Activated naive CD4-positive, alpha-beta T cell treated with Interleukin-2 at 50 U/mL for 16 hours (primary cell): ENCODE measurements at places on chromosomes 16 and 17.

DNA sequence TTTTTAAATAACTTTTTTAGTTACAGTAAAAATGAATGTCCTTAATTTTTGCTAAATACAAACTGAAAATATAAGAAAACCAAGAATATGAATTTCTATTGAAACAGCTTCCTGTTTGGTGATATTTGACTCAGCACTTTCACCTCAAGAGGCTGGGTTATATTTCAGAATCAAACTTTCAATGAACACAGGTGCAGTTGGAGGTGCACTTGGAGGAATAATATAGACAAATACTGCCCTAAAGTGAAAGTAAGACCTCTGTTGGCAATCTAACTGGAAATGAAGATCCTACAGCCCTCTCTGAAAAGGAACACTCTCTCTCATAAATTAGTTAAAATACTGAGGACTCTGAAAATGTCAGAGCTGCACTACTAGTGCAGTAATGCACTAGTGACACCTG, 106.2 kb downstream of the BRIP1 start:
- no peak for DNase-seq

DNA sequence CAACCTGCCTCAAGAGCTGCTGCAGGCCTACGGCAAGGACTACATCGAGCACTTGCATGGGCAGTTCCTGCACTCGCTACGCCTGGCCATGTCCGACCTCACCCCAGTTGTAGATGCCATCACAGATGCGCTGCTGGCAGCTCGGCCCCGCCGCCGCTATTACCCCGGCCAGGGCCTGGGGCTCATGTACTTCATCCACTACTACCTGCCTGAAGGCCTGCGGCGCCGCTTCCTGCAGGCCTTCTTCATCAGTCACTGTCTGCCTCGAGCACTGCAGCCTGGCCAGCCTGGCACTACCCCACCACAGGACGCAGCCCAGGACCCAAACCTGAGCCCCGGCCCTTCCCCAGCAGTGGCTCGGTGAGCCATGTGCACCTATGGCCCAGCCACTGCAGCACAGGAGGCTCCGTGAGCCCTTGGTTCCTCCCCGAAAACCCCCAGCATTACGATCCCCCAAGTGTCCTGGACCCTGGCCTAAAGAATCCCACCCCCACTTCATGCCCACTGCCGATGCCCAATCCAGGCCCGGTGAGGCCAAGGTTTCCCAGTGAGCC, 5.8 kb downstream of the HSD11B2 start:
- no peak for DNase-seq

DNA sequence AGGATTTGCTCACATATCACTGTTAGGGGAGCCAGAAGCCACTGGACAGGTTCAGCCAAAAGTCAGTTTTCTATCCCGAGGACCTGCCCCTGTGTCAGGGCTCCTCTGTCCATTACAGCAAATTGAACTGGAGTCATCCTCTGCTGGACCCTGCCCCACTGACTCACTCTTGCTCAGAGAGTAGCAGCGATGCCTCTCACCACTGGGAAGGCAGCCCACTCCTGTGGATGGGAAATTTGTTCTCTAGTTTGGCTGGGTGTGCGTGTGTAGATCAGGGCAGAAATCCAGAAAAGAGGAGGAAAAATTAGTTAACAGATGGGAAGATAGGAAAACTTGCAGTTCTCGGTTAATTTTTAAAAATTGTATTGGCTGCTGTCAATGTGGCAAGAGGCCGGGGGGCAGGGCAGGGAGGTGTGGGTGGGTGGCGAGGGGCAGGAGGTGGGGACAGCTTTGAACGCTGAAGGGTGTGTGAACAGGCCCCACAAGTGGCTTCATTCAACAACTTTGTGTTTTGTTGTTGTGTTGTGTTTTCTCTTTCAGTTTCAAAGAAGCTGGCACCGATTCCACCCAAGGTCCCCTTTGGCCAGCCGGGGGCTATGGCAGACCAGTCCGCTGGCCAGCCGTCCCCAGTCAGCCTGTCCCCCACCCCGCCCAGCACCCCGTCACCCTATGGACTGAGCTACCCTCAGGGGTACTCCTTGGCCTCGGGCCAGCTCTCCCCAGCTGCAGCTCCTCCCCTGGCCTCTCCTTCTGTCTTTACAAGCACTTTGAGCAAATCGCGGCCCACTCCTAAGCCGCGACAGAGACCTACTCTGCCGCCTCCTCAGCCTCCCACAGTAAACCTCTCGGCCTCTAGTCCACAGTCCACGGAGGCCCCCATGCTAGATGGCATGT, 33.6 kb downstream of the ELAC2 start:
- DNase-seq = no peak

GRCh38 chr17:70208080-70208794, 38.9 kb downstream of the KCNJ2 start:
- no peak for DNase-seq

GRCh38 chr17:62897706-62898105, 68.3 kb upstream of the TANC2 start:
- no peak for DNase-seq

DNA sequence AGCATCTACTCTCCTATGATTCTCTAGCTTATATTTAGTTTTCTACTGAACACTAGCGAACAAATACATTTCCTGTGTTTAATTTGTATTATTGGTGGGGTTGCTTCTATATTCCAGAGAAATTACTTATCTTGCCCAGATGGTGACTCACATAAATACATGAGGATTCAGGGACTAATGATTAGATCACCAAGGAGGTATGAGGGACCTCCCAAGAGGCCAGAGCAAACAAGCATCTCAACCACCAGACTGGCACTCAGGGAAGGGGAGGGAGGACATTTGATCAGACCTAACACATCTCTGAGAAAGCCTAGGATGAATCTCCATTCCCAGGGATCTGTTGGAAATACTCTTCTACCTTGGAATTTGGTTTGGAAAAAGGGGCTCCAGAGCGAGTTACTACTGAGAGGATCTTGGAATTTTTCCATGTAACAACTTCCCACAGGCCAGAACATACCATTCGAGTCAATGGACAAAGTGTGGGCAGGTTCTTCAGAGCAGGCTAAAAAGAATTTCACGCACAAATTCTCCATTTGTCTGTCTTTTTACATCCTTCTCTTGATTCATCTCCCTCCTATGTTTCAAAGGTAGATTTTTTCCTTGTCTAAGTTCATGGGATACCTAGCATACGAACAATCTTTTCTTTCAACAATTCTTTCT, 262.6 kb upstream of the MYOCD start:
- no peak for DNase-seq

DNA sequence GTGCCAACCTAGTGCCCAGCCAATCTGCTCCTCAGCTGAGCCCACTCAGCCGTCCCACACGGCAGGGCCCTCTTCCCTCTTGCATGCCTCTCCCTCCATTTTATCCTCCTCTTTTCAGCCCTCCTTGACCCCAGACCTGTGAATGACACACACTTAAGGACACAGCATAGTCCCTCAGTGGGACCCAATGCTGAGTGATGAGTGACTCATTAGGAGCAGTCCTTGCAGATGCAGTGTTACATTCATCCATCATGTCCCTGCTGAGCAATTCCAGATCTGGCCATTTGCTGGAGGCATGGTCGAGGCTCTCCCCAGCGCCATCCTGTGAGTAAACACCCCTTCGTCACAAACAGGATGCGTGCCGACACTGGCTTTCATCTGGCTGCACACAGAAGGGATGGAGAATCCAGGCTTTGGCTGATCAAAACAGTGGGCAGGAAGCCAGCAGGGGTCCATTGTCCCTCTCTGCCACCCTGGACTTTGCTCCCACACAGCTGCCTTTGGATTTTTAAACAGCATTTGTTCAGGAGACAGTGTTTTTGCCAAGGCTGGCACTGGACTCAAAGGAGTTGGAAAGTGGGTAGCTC, 122.6 kb downstream of the AXIN2 start:
- DNase-seq = no peak

DNA sequence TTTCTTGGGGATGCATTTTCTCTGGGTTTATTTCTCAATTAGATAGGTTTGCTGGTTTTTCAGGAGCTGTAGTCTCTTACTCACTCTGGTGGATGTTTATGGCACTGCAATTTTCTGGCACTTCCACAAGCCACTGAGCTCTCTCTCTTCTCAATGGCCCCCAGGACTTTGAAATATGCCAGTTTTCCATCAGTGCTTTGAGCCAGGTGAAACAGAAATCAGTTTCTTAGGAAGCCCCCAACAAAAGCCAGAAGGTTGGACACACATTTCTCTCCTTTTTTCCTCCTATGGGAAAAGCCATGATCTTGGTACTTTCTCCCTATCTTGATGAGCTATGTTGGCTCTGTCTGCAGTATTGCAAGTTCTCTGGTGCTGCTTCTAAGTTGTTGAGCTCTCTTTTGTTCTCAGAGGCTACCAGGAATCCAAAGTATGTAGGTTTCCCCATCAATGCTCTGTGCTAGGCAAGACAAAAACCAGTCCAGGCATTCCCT, 90.7 kb upstream of the SMIM36 start:
- no peak for DNase-seq

- DNase-seq = no peak
Measured at GRCh38 chr17:73641826-73642600, 2.2 kb downstream of the SDK2 start.

GRCh38 chr17:71639865-71640264, 481.0 kb upstream of the SOX9 start:
- DNase-seq = no peak

GRCh38 chr16:5965321-5965720, 867.7 kb upstream of the EEF2KMT start:
- no peak for DNase-seq

DNA sequence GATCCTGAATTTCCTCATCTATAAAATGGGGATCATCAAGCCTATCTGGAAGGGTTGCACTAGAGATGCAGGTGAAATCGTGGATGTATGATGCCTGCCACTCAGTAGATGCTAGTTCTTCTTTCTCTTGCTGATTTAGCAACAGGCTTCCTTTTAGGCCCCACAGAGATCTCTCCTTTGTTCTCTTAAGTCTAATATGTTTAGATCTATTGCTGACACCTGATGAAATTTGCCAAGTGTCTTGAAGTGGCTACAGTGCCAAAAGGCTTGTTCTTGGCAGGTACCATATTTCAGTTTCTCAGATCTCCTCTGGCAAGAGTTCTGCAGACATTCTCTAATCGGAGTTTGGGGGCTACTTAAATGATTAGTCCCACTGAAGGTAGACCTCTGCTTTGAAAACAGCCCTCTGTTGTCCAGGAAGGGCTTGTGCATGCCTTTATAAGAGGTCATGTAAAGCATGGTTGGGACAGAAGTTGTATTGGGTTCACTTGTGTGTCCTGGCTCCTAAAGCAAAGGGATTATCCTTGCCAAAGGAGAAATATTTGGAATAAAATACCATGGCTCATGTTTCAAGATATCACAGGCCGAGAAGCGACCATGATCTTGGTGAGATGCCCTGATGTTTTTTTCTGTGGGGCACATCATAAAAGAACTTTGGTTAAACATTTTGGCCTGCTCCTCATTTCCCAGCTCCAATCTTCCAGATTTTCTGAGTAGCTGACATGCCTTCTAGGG, 234.0 kb downstream of the MSI2 start:
- DNase-seq = no peak

GRCh38 chr17:67716405-67716798, 1.3 kb upstream of the NOL11 start:
- DNase-seq = no peak

GRCh38 chr17:58688521-58688920, 3.3 kb downstream of the TEX14 start:
- DNase-seq = no peak

DNA sequence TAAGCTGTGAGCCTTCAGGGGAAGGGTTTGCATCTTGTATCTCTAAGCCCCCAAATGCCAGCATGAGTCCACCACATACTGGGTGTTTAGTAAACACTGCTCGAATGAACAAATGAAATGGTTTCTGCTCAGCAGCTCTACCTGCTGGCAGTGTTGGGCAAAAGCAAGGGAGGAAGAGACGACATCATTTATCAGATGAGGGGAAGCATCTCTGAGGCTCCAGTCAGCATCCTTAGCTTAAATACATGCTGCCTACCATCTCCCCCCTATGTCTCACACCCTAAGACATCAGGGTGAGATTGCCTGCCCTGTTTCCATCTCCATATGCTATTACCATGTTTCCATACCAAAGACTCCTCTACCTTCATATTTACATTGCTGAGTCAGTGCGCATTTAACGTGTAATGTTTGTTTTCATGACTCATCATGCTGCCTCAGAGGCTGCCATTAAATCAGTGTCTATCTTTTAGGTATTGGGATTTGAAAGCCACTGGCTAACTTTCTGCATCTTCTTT, 379.8 kb downstream of the UTP18 start:
- no peak for DNase-seq

- DNase-seq = no peak
Measured at GRCh38 chr16:77295896-77296295, 96.7 kb downstream of the SYCE1L start.

DNA sequence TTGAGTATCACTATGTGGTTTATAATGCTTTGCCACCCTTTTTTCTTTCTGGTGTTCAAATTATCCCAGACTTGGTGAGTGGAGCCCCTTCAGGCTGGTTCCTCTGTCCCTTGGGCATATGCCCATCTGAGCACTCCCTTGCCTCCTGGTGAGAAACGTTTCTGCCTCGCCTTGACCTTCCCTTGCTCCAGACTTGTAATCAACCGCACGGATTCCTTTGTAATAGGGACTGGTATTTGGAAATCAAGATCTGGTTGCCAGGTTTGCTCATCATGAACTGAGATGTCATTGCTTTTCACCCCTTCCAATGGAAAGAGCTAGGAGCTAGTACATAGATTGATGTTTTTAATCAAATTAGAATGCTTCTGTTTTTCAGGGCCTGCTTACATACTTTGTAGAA, 43.7 kb downstream of the SEC14L1 start:
- no peak for DNase-seq

- peak; percentile 25 for DNase-seq
Measured at GRCh38 chr17:81365148-81365600, 30.1 kb upstream of the BAHCC1 start.

- peak; percentile 40 for DNase-seq
Measured at GRCh38 chr16:56013962-56014552, 138.9 kb upstream of the CES5A start.

GRCh38 chr17:51044976-51045375, 75.7 kb downstream of the SPAG9 start:
- no peak for DNase-seq

- peak; percentile 49 for DNase-seq
Measured at GRCh38 chr17:75516619-75517296, 430 bp downstream of the TSEN54 start.

DNA sequence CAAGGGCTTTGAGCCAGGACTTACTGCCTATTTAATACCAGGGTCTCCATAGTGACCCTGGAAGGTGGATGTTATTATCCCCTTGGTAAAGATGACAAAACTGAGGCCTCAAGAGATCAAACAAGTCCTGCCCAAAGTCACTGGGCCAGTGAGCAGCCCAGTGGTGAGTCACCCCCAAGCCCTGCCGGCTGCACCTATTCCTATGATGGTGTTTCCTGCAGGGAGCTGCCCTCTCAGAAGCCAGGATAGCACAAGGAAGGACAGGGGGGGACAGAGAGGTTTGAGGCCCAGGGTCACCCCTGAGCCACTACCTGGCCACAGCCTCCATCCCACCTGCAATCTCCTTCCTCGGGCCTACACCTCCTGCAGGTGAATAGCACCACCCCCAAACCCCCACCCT, 90.9 kb downstream of the SDK2 start:
- no peak for DNase-seq

DNA sequence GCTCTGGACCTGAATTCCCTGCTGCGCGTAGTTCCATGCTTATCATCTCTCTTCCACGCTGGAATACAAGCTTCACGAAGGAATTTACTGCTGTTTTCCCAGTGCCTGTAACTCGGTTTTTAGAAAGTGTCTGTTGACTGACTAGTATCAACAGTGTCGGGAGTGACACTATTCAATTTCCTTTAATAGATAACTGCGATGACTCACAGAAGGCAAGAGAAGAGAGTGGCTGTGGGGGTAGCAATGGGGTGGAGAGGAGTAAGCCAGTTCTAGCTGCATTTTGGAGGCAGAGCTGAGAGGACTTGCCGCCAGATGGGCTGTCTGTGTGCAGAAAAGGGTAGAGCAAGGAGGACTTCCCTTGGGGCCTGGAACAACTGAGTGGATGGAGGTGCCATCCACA, 25.2 kb downstream of the B4GALNT2 start:
- no peak for DNase-seq
